Activated CD8-positive, alpha-beta memory T cell treated with anti-CD3 and anti-CD28 coated beads for 36 hours (primary cell): ENCODE measurements at places on chromosomes 6 and 20. TPM values are rescaled to one million over a fixed set of nuclear protein-coding genes. Genes with fewer than 3 reads are reported as not detected.

The DDX43 gene
- 0.42 TPM for total RNA-seq

The ACTL10 gene
- 4.7 TPM for total RNA-seq

The MEP1A gene
- not detected for total RNA-seq

The MCM8 gene
- total RNA-seq = 34.6 TPM

The C20orf141 gene
- total RNA-seq = not detected

The TPD52L1 gene
- total RNA-seq = 0.34 TPM

The OR2J3 gene
- total RNA-seq = not detected

The BPIFB1 gene
- not detected for total RNA-seq

The BPHL gene
- 9.2 TPM for total RNA-seq

The SLC35B3 gene
- 9.9 TPM for total RNA-seq

The UNC93A gene
- not detected for total RNA-seq

The ZC2HC1B gene
- total RNA-seq = not detected

The PACRG gene
- total RNA-seq = not detected

The MAP3K4 gene
- 51.0 TPM for total RNA-seq
